ENCODE measurements at places on chromosomes 4 and X.

- DNase-seq = no peak
Measured at GRCh38 chr4:157977086-157977485, 195.7 kb downstream of the GASK1B start.

DNA sequence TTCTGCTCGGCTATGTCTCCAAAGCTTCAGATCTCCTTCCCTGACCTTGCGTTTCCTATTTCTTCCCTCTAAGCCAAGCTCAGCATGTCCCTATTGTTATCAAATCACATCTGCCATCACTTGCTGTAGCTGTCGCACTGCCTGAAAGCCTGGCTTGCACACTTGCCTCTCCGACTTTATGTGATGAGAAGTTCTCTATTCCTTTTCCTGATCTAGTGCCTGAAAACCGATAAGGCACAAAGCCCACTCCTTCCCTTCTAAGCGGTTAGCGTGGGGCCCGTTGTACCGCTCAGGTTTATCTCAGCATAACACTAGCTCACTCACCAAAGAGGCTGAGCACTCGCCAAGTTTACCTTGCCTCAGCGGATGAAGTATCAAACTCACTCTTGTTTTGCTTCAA, 816 bp downstream of the NMU start:
- DNase-seq = no peak

DNA sequence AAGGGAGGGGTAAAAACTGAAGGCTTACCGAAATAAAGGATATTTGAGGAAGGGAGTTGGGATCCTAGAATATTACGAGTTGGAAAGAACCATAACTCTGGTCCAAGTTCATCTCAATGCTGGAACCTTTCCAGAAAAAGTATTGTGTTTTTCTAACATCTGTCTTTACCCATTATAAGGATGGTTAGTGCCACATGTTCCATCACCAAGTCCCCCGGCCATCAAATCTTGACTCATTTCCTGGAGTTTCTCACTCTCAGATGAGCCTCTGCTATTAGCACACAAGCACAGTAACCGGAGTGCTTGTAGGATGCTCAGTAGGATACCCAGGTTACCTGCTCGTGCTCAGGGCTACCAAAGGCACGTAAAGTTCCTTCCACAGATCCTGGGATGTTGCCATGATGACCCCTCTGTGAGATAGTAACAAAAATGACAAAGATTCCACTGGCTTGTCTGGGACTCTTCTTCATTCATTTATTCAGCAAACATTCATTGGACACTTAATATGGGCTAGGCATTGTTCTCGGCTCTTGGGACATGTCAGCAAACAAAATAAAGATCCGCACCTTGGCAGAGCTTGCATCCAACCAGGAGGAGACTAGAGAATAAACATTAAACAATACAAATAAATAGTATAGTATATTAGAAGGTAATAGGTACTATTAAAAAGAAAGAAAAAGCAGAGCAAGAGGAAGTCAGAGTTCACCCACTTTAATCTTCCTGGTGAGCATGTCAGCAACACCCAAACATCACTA, 36.3 kb downstream of the PKD2 start:
- DNase-seq = no peak

DNA sequence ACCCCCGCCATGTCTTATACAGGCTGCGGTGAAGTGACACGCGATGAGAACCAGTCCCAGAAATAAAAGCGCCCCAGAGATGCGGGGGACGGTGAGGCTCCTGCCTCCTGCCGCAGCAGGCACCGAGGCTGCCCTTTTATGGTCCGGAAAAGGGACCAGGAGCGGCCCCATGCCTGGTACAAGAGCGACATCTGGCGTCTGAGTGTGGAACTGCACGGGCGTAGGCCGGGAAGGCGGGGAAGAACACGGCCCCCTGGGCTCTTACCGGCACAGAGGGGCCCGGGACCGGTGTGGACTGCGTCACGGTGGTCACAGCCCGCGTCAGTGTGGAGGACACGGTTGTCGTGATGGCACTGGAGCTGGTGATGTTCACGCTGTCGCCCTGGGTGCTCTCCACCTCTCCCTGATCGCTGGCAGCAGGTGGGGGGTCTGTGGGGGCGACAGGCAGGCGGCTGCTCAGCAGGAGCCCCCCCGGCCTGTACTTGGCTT, 8.9 kb upstream of the RENBP start:
- no peak for DNase-seq
